ENCODE measurements at places on chromosomes 6 and 20.

DNA sequence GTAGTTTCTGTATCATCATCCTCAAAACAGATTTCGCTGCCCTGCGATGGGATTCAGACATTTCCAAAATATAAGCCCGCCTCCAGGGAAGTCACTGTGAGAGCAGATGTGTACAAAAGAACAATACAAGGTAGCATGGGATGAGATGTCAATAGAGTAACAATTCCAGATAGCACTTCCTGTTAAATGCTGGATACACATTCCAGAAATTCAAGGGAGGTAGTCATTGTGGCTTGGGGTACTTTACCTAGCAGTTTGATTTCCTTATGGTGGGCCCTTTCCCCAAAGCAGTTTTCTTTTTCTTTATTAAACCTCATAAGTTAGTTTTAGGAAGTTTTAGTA lies 2.5 kb downstream of the RNF217 start:
- no peak for DNase-seq

DNA sequence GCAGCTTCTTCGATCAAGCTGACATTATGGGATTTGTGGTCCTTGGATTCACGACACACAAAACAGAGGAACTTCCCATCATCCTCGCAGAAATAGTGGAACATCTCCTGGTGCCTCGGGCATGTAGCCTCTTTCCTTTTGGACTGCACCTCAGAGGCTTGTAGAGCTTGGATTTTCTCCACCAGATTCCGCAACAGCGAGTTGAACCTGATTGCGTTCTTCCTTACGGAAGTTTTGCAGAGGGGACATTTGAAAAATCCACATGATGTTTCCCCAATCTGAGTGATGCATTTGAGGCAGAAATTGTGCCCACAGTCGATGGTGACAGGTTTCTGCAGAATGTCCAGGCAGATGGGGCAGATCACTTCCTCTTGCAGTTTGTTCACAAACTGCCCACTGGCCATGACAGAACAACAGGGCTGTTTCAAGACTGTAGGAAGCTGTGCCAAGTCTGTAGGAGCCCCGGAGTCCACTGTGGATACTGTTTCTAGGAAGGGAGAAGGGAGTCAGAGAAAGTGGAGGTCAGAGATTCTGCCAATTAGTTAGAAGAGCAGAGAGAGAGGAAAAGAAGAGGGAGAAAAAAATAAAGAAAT lies 392 bp downstream of the TRIM31 start:
- DNase-seq: no peak

- DNase-seq: no peak
Observed at GRCh38 chr6:43579171-43579570, 3.2 kb downstream of the POLH start.

GRCh38 chr20:63095718-63096654 lies 89.2 kb upstream of the BHLHE23 start:
- DNase-seq: no peak

DNA sequence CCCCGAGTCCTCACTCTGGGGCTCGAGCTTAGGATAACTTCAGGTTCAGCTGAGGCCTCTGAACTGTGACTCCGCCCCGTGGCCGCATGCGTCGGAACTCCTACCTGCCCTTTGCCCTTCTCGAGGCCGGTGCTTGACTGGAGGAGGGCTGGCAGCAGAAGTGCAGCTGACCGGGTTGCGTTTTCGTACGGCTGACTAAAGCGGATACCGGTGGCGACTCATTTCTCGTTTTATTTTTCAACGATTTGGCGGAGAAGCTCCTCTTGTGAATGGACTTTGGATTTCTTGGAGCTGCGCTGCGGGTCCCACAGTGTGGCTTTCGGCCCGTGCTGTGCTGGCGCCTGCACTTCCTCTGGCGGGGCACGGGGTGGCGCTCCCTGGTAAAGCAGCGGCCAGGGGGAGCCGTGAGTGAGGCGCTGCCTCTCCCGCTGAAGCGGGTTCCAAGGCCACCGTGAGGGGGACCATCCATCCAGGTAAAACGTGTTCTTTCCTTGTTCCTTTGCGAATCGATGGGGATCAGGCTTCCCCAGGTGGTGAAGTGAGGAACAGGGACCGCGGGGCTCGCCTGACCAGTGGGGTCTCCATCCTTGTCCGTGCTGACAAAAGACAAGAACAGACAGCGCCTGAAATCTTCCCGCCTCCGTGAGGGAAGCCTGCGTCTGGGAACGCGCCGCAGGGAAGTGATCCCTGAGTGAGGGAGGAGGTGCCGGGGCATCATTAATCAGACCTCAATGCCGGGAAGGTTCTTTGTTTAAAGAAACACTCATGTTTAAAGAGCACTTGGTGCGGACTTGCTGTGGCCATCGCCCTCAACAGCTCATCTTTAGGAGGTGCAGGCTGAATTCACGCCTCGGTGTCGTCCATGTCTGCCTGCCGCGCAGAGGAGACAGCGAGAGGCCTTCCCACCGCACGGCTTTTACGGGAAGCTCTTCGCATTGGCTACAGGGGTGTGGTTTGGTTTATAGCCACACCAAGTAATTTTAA lies 38.8 kb downstream of the ERMARD start:
- peak; percentile 16 for DNase-seq

DNA sequence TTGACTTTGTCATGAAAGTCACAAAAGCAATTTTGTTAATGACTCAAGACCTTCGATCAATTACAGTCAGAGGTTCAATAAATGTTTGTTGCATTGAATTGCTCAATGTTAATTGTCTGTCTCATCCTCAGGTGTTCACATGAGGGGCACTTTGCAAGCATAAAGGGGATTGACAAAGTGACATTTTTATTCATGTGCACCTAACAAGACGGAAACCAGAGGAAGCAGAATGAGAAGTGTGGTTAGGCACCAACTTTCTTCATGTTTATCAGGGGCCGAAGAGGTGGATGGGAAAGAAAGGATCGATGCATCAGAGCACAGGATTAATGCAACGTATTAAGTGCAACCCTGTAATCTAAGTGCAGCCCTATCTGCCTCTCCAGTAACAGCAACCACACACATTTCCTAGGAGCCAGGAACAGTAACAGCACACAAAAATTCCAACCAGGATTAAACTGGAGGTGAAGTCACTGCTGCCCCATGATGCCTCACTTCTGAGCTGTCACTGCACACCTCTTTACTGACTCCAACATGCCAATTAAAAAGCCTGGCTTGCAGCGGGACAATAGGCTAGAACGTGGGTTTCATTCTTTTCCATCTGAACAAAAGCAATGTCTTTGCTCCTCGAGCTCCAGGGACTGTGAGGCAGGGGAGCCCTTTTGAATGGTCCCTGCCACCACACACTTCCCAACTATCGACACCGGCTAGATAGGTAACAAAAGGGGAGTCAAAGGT lies 262.7 kb downstream of the CD83 start:
- DNase-seq: no peak

DNA sequence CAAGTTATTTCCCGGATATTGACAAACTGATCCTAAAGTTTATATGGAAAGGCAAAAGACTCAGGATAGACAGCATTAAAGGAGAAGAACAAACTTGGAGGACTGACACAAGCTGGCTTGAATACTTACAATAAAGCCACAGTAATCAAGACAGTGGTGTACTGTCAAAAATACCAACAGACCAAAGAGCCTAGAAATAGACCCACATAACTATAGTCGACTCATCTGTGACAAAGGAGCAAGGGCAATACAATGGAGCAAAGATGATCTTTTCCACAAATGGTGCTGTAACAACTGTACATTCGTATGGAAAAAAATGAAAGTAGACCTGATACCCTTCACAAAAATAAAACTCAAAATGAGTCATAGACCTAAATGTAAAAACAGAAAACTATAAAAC lies 46.0 kb downstream of the ABHD12 start:
- DNase-seq: no peak

DNA sequence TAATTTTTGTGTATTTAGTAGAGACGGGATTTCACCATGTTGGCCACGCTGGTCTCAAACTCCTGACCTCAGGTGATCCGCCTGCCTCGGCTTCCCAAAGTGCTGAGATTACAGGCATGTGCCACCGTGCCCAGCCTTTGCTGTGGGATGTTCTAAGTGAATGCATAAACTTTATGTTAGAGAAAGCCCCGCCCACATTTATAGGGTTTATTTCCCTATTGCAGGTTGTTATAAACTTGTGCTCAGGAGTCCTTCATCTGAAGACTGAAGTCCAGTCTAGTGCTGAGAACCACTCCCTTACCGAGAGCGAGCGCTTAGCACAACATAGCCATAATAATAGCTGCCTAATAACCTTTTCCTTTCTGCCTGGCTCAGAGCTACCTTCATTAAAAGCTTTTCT lies 75.4 kb upstream of the ZNF217 start:
- DNase-seq: no peak

DNA sequence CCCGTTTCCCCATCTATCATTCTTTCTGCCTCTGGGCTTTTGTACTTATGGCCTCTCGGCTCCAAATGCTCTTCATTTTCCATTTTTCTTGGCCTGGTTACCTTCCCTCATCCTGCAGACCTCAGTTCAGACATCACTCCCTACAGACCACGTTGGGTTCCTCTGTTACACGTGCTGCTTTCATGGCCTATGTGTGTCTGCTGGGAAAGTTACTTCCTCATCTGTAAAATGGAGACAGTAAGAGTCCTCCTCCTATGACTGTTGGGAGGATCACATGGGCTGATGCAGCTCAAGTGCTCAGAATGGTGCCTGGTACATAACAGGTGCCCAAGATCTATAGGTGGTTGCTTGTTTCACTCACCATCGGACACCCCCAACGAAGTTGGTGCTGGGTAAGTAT lies 13.5 kb downstream of the KCNK17 start:
- DNase-seq: no peak

DNA sequence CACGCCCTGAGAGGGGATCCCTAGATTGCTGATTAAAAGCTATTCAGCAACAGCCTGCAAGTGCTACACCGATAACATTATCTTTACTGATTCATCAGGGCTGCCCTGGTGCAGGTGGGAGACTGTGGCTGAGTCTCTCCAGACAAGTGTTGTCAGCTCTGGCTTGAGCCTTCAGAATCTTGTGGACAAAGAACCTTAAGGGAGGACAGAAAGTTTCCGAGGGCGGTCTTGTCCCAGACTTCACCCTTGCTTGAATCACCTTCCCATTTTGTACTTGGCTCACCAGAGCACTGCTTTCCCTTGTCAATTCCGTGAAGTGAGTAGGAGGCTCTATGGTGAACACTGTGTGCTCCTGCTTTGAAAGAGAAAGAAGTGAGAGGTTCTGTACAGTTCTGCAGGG lies 88.6 kb upstream of the PCSK2 start:
- DNase-seq: no peak

DNA sequence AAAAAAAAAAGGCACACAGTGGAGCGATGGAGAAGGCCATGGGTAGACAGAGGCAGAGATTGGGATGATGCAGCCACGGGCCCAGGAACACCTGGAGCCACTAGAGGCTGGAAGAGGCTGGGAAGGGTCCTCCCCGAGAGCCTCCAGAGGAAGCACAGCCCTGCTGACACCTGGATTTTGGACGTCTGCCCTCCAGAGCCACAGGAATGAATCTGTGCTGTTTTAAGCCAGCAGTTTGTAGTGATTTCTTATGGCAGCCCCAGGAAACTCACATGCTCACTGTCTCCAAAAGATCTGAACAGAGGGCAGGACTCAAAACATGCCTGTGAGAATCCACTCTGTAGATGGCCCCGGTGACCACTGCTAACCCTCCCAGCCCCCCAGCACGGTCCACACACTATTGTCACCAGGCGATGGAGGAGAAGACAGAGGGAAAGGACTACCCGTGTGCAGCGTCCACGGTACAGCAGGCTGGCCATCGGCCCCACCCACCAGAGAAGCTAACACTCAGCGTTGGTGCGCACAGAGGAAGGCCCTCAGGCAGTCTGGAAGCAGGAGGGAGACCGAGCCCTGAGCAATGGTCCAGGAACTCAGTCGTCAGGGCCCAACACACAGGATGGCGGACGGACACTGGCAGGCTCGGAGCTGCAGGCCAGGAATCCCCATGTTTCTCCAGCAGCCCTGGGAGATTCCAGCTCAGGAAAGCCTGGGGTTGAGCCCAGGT lies 99.7 kb downstream of the BMP7 start:
- no peak for DNase-seq

DNA sequence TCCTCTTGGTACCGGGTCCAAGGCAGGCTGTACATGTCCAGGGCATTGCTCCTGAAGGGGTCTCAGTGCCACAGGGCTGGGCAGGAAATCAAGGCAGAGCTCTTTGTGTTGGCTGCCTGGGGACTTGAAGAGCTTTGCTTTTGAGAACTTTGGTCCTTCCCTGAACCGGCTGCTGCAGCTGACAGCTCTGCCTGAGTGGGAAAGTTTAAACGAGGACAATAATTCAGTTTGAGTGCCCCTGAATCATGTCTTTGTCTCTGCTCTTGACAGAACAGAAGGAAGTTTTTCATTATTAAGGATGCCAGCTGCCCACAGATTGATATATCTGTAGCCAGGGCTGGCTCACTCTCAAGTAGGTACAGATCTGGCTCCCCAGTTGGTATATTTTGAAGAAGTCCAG lies 56.1 kb downstream of the ANKRD6 start:
- DNase-seq: no peak

DNA sequence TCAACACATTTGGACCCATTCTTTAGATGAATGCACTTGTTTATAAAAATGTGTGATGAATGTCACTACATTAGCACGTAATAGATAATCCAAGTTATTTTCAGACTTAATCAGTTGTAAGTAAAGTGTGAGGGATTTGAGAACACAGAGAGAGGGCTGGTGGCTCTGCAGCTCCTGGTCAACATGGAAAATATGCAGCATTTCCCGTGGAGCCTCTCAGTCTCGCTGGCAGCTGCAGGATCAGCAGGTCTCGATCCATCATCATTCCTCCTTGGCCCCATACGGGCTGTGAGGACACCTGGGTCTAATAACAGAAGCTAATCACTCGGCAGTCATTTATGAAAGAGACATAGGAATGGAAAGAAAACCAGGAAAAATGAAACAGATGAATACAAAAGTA lies 390.2 kb downstream of the PRKN start:
- no peak for DNase-seq

DNA sequence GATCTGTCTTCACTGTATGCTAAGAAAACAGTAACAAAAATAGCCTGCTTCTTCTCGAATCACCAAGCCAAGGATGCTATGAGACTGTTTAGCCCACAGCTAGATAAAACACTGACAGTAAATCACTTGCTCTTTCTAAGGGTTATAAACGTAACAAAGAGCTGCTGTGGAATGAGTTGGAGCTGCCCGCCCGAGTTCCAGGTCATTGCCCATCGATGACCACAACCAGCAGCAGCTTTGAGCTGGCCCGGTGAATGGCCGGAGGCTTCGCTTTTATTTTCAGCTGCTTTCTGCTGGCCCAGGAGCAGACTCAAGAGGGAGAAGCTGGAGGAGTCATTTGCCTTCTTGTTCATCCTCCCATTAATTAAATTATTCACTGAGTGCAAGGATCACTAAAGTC lies 82.2 kb upstream of the CDH4 start:
- no peak for DNase-seq

DNA sequence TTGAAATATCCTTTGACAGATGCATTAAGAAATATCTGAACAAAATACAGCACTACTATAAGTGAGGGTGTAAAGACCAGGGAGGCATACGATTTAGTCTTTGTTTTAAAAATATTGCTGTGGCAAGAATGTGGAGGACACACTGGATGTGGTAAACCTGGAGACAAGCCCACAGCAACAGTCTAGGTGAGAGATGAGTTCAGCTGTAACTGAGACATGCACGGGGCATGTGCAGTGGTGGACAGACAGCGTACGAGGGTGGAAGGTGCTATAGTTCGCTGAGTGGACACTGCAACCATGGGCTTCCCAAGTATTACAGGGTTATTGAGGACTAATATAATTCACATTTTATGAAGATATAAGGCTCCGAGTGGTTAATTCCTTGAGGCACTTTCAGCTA lies 1.8 kb downstream of the NANP start:
- no peak for DNase-seq

- no peak for DNase-seq
Observed at GRCh38 chr6:110708295-110708950, 106.8 kb downstream of the CDK19 start.

- DNase-seq: peak; percentile 14
Observed at GRCh38 chr6:129500958-129501739, 208.8 kb downstream of the ARHGAP18 start.

- DNase-seq: no peak
Observed at GRCh38 chr6:34052918-34053608, 92.8 kb downstream of the GRM4 start.
